Suprapubic skin (tissue), 4 donors: ENCODE measurements at places on chromosomes 1 and 21. TPM values are rescaled to one million over a fixed set of nuclear protein-coding genes. Genes with fewer than 3 reads are reported as not detected.
A peak's percentile ranks its signal among the peaks of the same experiment; 100 is the strongest.

DNA sequence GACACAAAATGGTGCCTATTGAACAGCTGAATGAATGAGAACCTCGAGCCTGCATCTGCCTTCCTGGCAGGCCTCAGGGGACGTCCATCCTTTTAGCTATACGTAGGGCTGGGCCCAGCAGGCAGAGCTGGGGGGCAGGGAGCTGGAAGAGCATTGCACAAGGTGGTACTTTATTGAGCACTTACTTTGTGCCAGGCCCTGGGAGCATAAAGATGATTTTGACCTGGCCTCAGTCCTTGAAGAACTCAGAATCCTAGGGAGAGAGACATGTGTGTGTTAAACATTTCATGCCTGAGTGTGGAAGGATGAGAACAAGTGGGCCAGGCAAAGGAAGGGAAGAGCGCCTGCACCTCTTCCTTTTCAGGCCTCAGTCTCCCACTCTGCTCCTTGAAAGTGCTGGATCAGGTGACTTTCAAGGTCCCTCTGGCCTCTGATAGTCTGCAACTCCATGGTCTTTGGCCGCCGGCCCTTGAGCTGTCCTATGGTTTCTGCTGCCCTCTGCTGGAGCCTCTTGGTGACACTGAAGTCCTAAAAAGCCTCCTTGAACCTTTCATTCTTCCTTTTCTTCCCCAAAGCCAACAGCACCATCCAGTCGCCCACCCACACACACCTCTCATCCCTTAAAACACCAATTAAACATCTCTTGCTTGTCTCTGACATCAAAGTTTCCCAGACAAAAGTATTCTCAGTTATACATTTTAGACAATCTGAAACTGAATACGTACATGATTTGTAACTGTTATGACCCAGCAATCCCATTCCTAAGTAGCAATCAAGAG lies 3.5 kb upstream of the PEAR1 start:
- peaks cover 17% of the 10 kb centered on the region for H3K4me1 ChIP-seq
- peaks cover 40% of the 10 kb centered on the region for H3K27me3 ChIP-seq
- peak; percentile 90 for DNase-seq

DNA sequence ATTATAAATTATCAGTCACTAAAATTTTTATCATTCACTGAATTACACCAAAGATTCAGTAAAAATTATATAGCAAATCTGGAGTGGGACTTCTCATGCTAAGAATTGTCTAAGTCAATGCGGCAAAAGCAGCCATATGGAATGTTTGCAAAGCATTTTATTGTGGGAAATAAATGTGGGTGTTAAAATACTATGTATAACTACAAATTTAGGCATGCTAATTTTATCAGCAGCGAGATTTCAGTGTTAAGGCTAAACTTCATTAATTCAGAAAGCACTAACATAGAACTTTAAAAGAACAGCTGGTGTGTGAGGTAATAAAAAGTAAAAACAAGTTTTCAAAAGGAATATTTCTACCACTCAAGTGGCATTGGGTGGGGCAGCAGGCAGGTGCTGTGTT lies 21.4 kb downstream of the COLGALT2 start:
- H3K36me3 ChIP-seq = no peaks in the 10 kb centered on the region
- no peaks in the 10 kb centered on the region for H3K4me1 ChIP-seq
- no peak overlapping the region for H3K27ac ChIP-seq
- H3K27me3 ChIP-seq = no peaks in the 10 kb centered on the region
- no peak overlapping the region for H3K4me3 ChIP-seq

GRCh38 chr1:94237291-94238226 lies at the start of gene ARHGAP29:
Gene ARHGAP29 (minus strand): TSS chr1:94237584. CDS start chr1:94231611, 5,973 bp downstream.
- peaks cover 20% of the 10 kb centered on the region for H3K27me3 ChIP-seq
- peak within 1 kb of the TSS; percentile 84 for H3K4me3 ChIP-seq
- DNase-seq = peak; percentile 83
- H3K36me3 ChIP-seq = no peaks in the 10 kb centered on the region
- peaks cover 30% of the 10 kb centered on the region for H3K4me1 ChIP-seq

GRCh38 chr1:61201035-61201434 lies 118.7 kb downstream of the NFIA start:
- H3K4me1 ChIP-seq = peaks cover 23% of the 10 kb centered on the region
- H3K27me3 ChIP-seq = no peaks in the 10 kb centered on the region
- no peak overlapping the region for H3K27ac ChIP-seq
- no peak overlapping the region for H3K4me3 ChIP-seq

GRCh38 chr1:78333502-78333901 lies 157.3 kb upstream of the PTGFR start:
- no peak overlapping the region for H3K4me3 ChIP-seq
- no peaks in the 10 kb centered on the region for H3K27me3 ChIP-seq
- no peak overlapping the region for H3K27ac ChIP-seq
- no peak for DNase-seq
- H3K4me1 ChIP-seq = no peaks in the 10 kb centered on the region

- H3K27me3 ChIP-seq = no peaks in the 10 kb centered on the region
- no peak for DNase-seq
These were observed 4.6 kb upstream of the DENND1B start for GRCh38 chr1:197779921-197780320.

- H3K27me3 ChIP-seq = no peaks in the 10 kb centered on the region
- peak; percentile 73 for DNase-seq
- H3K27ac ChIP-seq = no peak overlapping the region
- H3K36me3 ChIP-seq = no peaks in the 10 kb centered on the region
- H3K4me1 ChIP-seq = peaks cover 13% of the 10 kb centered on the region
- H3K4me3 ChIP-seq = no peak overlapping the region
These were observed 101.2 kb upstream of the COL6A1 start for GRCh38 chr21:45880097-45881068.

- H3K4me1 ChIP-seq = no peaks in the 10 kb centered on the region
- no peak for DNase-seq
- no peak overlapping the region for H3K4me3 ChIP-seq
- no peaks in the 10 kb centered on the region for H3K27me3 ChIP-seq
- H3K36me3 ChIP-seq = no peaks in the 10 kb centered on the region
- no peak overlapping the region for H3K27ac ChIP-seq
These were observed 186.8 kb upstream of the MAP1LC3C start for GRCh38 chr1:242185731-242186130.

DNA sequence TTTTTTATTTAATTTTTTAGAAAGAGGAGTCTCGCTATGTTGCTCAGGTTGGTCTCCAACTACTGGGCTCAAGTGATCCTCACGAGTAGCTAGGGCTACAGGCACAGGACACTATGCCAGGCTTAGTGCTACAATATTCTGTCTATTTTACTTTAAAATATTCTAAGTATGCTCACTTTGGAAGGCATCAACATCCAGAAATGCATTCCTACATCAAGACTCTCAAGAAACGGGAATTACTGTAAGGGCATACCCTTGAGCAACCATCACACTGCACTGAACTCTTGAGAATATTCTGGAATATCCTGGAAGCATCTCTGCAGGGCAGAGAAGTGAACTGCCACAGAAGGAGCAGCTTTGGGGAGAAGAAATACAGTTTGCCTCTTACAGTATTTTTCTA lies 565 bp upstream of the DMRTB1 start:
- H3K4me3 ChIP-seq = no peak overlapping the region
- no peaks in the 10 kb centered on the region for H3K36me3 ChIP-seq
- peaks cover 7% of the 10 kb centered on the region for H3K27me3 ChIP-seq
- DNase-seq = no peak
- no peak overlapping the region for H3K27ac ChIP-seq
- H3K4me1 ChIP-seq = no peaks in the 10 kb centered on the region

DNA sequence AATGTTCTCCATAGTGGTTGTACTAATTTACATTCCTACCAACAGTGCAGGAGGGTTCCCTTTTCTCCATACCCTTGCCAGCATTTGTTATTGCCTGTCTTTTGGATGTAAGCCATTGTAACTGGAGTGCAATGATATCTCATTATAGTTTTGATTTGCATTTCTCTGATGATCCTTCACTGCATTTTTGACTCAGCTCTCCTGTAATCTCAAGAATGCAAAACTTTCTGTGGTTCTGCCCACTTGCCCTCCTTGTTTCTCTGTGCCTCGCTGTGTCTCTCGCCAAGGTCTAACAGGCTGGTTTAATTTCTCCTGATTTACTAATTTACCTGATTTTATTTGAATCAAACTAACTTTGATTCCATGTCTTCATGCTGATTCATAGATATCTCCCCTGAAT lies 407.9 kb downstream of the ZP4 start:
- H3K4me3 ChIP-seq = no peak overlapping the region
- no peaks in the 10 kb centered on the region for H3K4me1 ChIP-seq
- no peaks in the 10 kb centered on the region for H3K27me3 ChIP-seq
- H3K27ac ChIP-seq = no peak overlapping the region

- H3K36me3 ChIP-seq = no peaks in the 10 kb centered on the region
- no peak overlapping the region for H3K4me3 ChIP-seq
- no peak overlapping the region for H3K27ac ChIP-seq
These were observed 28.7 kb downstream of the RIMS3 start for GRCh38 chr1:40636777-40637176.

GRCh38 chr1:53544728-53545515 lies 85.7 kb downstream of the DMRTB1 start:
- peak; percentile 71 for DNase-seq
- H3K27ac ChIP-seq = no peak overlapping the region
- no peaks in the 10 kb centered on the region for H3K36me3 ChIP-seq
- no peaks in the 10 kb centered on the region for H3K27me3 ChIP-seq

- H3K27me3 ChIP-seq = no peaks in the 10 kb centered on the region
- H3K36me3 ChIP-seq = peaks cover 14% of the 10 kb centered on the region
- H3K4me3 ChIP-seq = no peak overlapping the region
- no peak overlapping the region for H3K27ac ChIP-seq
These were observed 21.3 kb upstream of the PHTF1 start for GRCh38 chr1:113780374-113781146.

DNA sequence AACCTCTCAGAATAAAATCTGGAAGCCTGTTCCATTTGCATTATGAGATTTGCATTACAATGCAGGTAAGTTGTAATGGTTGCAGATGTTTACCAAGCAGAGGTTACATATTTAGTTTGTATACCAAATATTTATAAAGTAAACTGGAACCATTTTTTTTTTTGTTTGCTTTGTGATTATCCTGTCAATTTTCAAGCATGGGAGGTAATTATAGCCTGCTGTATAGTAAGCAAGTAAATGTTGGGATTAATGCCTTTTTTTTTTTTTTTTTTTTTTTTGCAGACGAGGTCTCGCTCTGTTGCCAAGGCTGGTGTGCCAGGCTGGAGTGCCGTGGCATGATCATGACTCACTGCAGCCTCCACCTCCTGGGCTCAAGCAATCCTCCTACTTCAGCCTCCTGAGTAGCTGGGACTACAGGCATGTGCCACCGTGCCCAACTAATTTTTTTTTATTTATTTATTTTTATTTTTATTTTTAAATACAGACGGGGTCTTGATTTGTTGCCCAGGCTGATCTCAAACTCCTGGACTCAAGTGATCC lies 21.0 kb downstream of the NFYC start:
- peak overlapping the region; percentile 72 for H3K27ac ChIP-seq
- H3K4me3 ChIP-seq = no peak overlapping the region
- H3K27me3 ChIP-seq = no peaks in the 10 kb centered on the region

GRCh38 chr1:214389734-214390133 lies 108.8 kb downstream of the SMYD2 start:
- H3K27me3 ChIP-seq = no peaks in the 10 kb centered on the region
- H3K4me1 ChIP-seq = no peaks in the 10 kb centered on the region
- DNase-seq = no peak
- peaks cover 43% of the 10 kb centered on the region for H3K36me3 ChIP-seq
- H3K27ac ChIP-seq = no peak overlapping the region

DNA sequence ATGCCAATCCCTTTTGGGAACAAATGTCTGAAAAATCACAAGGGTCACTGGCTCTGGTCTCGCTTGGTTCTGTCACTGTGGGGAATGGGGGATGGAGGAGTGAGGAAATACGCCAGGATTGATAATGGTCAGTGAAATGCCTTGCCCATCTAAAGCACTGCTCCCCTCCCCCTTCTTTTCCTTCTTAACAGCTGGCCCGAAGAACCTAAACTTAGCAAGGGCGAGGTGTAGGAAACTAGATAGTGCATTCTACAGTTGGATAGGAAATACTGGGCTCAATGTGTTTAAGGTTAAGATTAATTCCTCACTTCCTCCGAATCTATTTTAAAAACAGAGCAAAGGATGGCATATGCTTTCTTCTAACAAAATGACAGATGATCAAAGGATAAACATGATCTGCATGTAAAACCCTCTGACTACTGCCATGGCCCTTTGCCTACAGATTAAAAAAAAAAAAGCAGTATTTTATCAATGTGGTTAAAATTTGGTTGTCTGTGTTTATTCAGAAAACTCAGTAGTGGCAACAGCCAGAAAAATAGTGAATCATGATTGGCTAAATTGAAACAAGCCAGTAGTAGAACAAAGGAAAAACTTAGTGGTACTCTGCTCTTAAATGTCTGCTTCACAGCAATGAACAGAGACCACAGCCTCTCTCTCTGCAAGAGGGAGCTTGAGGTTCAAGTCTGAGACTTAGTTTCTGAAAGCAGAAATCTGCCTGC lies 86.1 kb upstream of the VAV3 start:
- H3K27ac ChIP-seq = peak overlapping the region; percentile 68
- DNase-seq = no peak
- peaks cover 54% of the 10 kb centered on the region for H3K4me1 ChIP-seq
- H3K4me3 ChIP-seq = peak overlapping the region; percentile 6
- H3K27me3 ChIP-seq = no peaks in the 10 kb centered on the region

GRCh38 chr1:109879881-109880525 lies 30.6 kb upstream of the CSF1 start:
- no peaks in the 10 kb centered on the region for H3K27me3 ChIP-seq
- peaks cover 31% of the 10 kb centered on the region for H3K4me1 ChIP-seq
- no peak for DNase-seq
- H3K36me3 ChIP-seq = no peaks in the 10 kb centered on the region
- H3K4me3 ChIP-seq = no peak overlapping the region

RSPH1 gene
- 0.81 TPM for total RNA-seq

TSSK3 gene
- 1.3 TPM for total RNA-seq

C1orf226 gene
- 7.1 TPM for total RNA-seq

CHI3L2 gene
- 7.6 TPM for total RNA-seq
